Breast epithelium (tissue), 4 donors: ENCODE measurements at places on chromosomes 7 and 10.
A peak's percentile ranks its signal among the peaks of the same experiment; 100 is the strongest.

DNA sequence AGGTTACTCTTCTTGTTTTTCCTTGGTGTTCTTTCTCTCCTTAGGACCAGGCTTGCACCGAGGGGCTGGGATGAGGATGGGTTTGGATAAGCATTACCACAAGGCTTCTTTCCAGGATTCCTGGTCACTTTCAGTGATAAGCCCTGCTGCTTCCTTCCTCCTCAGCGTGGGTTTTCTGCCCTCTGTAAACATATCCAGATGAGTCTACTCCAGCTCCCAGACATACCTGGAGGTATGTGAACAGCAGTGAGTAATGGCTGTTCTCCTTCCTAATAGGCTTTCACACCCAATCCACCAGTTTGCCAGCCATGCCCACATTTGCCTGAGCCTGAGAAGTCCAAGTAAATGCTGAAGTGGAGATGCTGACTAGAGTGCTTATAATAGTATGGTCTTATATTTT, 229.8 kb upstream of the YAE1 start:
- no peak for DNase-seq

- peak; percentile 49 for DNase-seq
Observed at GRCh38 chr10:58513188-58514110, 777 bp downstream of the BICC1 start.

DNA sequence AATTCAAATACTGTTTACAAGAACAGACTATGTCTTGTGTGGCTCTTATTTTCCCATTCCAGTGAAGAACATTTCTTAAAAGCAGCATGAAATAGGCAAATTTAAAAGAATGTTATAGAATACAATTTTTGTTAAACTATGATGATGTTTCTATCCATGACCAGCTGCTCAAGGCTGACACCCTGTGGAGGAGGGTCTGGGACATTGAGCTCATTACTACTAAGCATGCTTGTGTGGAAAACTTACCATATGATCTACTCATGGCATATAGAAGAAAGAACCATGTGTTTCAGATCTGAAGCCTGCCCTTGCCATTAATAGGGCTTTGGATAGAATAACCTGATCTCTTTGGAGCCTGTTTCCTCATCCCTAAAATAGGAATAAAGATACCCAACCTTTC, 125.0 kb downstream of the FOXP2 start:
- DNase-seq: no peak

GRCh38 chr10:52100011-52100547, 214.0 kb upstream of the DKK1 start:
- DNase-seq: no peak

DNA sequence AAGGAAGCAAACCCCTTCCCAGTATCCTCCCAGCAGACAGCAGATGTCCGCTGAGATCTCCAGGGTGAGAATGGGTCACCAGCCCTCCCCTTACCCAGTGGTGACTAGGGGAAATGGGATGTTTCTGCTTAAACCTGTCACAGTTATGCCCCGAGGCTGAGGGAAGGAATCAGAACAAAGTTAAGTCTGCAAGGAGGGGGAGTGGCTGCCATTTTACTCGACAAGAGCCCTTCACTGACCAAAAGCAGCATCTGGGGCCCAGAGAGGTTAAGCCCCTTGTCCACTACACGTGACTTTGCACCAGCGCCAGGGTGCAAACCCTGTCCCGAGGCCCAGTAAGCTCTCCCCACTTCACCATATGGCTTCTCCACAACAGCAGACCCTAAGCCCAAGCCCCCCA, 4.6 kb upstream of the NANOS1 start:
- no peak for DNase-seq

- DNase-seq: no peak
Observed at GRCh38 chr7:156121434-156121833, 309.2 kb upstream of the SHH start.

GRCh38 chr7:33591490-33591889, 313.8 kb upstream of the BMPER start:
- no peak for DNase-seq

- no peak for DNase-seq
Observed at GRCh38 chr7:131735101-131735500, 178.7 kb upstream of the PODXL start.

GRCh38 chr10:82982110-82982608, 1107.2 kb downstream of the NRG3 start:
- DNase-seq: no peak

- no peak for DNase-seq
Observed at GRCh38 chr10:2188371-2188770, 451.0 kb upstream of the ADARB2 start.

GRCh38 chr7:8065356-8065813, 96.8 kb downstream of the GLCCI1 start:
- DNase-seq: no peak

GRCh38 chr7:71497256-71497946, 365.5 kb downstream of the GALNT17 start:
- no peak for DNase-seq

DNA sequence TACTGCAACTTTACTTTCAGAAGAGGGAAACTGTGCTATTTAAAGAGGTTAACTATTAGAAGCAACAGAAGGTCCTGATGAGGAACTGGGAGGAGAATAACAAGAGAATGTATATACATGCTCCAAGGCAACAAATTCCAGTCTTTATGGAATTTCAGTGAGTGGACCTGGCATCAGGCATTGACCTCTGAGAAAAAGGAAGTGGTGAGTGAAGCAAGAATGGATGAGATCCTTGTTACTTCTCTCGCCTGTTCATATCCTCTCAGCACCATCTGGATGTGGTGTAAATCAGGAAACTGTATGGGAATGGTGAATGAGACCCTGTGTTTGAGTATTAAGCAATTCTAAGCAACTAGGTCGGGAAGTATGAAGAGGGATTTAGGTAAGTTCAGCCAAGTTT, 30.3 kb upstream of the KBTBD2 start:
- DNase-seq: no peak

GRCh38 chr7:140263277-140263676, 86.5 kb upstream of the KDM7A start:
- DNase-seq: no peak
